Endodermal cell (in vitro differentiated cells): ENCODE measurements at places on chromosomes 6 and 20.

GRCh38 chr6:5569491-5569890 is 308.2 kb downstream of the FARS2 start:
- no peak for DNase-seq

DNA sequence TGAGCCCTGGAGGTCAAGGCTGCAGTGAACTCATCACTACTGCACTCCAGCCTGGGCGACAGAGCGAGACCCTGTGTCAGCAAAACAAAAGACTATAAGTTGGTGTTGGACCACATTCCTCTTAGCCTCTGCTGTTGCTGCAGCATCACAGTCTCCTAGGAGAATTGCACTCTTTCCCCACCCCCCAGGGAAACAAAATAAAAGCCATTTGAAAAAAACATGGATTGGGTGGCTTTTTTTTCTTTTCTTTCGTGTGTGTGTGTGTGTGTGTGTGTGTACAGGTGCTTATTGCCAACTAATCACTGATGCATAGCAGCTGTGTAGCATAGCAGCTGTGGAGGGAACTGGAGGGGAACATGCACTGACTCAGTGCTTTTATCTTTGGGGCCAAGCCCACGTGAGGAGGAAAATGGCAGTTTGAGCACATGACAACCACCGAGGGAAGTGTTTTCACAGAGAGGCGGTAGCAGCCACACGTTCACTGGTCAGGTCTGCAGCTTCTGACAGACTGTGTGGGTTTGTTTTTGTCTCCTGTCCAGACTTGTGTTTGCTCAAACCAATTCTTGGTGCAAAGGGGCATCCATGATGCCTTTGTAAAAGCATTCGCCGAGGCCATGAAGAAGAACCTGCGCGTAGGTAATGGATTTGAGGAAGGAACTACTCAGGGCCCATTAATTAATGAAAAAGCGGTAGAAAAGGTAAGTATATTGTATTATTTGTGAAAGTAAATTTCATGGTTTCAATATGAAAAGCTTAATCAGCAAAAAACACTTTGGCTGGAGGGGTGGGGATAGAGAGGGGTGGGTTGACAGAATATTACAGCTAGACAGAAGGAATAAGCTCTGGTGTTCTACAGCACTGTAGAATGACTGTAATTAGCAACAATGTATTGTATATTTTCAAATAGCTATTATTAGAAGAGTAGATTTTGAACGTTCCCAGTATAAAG is 27.7 kb downstream of the ALDH5A1 start:
- DNase-seq = no peak

DNA sequence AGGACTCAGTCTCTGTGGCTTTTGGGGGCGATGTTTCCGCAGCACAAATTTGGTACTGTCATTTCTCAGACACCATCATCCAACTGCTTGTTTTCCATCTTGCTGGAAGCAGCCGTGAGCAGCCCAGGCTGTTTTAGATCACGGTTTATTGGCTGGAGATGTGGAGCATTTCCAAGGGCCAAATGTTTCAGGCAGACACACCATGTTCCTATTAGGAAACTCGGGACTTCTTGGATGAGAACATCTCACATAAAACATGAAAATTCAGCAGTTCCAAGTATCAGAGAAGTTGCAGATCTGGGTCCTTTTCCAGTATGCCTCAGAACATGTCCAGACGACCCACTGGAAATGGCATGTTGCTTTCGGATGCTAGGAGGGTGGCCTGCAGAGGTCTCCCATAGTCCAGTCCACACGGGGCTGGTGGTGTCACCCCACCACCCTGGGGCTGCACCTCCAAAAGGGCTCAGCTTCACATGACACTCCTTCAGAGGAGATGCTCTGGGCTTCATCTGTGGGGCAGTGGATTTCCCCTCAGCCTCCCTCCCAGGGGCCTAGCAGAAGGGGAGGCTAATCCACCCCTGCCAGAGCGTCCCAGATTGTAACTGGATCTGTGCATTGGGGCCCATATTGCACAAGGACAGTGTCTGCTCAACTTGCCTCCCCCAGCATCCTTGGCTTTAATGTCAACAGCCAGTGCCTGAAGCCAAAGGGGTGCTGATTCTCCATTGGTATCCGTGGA is 176.3 kb downstream of the SCP2D1 start:
- DNase-seq = no peak

DNA sequence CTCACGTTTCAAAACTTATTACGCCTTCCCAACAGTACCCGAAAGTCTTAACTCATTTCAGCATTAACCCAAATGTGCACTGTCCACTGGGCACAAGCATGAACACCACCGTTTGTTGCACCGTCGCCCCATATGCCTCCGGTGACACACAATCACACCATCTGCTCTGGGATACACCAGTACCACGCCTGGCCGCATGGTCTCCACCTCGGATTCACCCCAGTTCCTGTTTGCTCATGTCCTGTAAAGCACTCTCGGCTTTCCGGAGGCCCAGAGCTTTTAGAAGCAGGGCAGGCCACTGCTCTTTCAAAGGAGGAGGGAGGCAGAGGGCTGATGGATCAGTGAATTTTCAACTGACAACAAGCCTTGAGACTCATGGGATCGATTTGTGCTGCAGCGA is 1570.0 kb upstream of the DEFB115 start:
- DNase-seq = no peak

DNA sequence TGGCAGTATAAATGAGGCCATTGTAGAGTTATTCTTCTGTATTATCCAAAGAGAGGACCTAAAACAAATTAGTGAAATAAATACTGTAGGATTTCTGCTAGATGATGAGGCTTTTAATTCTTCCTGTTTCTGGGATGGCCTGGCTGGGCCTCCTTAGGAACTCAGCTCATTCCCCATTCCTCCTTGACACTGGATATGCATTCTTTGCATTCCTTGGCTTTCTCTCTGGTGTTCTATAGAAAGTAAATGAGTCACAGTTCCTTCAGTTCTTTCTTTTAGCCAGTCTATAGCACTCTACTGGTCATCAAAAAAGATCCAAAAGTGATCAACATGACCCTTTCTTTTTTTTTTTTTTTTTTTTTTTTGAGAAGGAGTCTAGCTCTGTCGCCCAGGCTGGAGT is 8.6 kb downstream of the OR10C1 start:
- DNase-seq = no peak

DNA sequence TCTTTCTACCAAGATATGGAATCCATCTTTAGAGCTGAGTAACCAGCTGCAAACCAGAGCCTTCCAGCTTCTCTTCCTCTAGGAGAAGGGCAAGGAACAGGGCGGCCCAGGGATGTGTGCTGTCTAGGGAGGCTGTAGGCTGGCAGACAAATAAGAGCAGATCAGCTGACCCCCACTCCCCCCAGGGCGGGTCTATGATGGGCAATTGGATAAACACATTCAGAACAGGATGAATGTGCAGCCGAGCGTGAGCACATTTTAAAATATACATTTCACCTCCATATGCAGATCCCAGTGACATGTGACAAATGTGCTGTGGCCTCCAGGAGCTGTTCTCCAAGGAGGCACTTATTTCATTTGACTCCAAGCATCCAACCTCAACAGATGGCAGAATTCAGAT is 580.1 kb downstream of the PTPRT start:
- no peak for DNase-seq

DNA sequence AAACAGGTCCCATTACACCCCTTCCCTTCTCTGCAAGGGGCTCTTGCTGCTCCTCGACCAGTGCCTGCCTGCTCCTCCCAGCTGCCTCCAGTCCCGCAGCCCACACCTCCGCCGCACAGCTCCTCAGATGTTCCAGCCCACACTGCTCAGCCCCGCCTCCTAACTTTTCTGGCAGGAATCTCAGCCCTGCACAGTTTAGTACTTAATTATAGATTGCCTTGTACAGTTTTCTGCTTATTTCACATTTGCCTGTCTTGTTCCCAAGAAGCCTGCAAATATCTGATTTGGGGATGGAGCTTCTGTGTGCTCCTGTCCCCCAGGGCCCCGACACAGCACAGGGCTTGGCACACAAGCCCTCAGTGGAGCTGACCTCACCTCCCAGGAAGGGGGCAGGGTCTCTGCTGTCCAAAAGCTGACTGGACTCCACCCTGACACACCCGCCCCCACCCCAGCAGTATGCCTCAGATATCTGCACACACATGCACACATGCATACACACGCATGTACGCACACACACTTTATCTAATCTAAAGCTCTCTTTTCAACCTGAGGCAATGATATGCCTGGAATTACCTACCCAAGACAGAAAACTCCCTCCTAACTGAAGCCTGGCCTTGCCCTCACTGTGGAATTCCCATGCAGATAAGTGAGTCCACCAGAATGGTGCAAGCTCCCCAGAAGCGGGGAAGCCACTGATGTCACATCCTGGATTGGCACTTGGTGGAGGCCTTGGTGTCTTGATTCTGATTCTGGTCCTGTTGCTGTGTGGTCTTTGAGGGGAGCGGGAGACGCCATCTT is 1.2 kb upstream of the PNPLA1 start:
- DNase-seq = no peak

GRCh38 chr6:43243664-43244321 is 512 bp downstream of the TTBK1 start:
- peak; percentile 67 for DNase-seq

DNA sequence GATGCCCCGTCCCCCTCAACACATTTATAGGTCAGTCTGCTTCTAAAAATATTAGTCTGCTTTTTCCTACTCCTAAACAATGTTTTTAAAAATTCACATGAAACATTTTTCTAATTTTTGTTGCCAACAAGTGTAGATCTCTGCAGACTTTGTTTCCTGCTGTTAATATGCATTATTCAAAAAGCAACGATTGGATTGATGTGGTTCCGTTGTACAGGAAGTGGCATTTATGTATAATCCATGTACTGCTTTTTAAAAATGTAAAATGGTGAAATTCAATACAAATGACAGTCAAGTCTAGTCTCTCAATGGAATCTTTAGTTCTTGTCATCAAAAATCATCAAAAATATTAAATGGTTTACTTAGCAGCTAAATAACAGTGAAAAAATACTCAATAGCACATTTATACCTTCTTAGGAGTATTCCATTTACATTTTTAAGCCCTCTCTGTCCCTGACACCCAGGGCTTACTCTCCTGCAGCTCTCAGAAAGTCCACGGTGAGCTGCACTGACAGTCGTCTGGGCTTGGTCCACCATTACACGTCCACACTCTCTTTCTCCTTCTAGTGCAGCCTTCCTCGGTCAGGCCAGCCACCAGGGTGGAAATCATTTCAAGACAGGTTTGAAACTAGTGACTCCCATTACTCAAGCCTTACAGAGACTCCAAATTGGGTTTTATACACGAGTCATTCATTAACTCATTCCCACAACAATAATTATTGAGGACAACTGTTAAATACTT is 211.5 kb downstream of the TMEM200A start:
- DNase-seq = no peak

DNA sequence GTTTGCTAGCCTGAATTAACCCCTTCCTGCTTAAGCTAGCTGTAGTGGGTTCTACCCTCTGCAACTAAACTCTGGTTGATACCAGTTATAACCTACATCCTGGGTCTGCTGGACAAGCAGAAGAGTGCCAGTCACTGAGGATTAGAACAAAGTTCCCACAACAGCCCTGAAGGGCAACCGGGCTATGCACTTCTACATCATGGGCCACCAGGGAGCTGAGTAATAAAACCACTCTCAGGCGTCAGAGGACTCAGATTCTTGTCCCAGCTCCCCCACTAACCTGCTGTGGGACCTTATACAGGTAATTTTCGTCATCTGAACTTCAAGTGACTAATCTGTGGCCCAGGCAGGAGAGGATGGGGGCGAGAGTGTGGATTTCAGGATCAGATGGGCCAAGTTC is 56.8 kb downstream of the EYA2 start:
- no peak for DNase-seq

DNA sequence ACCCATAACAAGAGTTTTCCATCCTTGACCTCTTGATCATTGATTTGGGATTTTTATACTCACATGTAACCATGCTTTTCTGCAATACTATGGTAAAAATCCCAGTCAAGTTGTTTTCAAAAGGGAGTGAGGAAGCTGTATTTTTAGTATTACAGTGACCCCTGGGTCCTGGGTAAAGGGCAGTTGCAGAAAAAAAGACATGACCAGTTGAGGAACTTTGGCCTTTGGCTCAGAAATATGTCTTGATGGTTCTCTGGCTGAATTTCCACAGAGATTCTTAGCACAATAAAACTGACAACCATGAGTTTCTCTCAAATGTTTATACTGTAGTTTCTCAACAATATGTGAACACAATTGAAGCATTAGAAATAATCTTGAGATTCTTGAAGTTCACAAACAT is 28.6 kb upstream of the PRL start:
- DNase-seq = no peak

DNA sequence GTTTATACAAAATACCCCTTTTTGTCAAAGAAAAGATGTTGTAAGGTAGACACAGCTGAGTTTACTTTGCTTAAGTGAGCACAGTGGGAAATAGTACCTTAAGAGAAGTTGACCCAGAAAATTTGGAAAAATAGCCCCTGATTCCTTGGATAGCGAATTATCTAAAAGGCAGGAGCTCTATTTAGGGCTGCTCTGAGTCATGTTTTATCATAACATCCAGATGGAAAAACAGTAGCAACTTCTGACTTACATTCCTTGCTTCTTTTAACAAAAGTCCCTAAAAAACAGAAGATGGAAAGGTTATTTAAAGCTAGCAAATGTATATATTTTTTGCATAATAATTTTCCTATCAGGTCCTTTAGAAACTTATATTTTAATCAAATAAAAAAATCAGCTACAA is 59.0 kb downstream of the THEMIS start:
- no peak for DNase-seq

- no peak for DNase-seq
These were observed 37.8 kb downstream of the SLX4IP start for GRCh38 chr20:10472871-10473270.

- DNase-seq = no peak
These were observed 19.4 kb downstream of the QRSL1 start for GRCh38 chr6:106648651-106649308.

DNA sequence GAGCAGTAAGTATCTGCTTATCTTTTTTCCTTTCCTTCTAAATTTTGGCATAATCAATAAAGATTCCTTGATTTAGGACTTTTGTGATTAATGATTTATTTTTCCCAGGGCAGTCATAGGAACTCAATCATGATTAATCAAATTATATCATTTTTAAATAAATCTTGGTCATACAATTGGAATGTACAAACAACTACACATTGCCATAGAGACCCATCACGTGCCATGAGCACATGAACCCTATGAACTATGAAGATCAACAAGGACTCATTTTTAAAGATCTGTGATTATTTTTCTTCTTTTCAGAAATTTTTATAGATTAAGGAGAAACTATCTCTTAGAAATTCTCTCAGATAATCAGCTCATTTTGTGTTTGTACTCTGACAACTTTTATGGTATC is 622.4 kb downstream of the BCKDHB start:
- no peak for DNase-seq
